Cardiac fibroblast (primary cell): ENCODE measurements at places on chromosomes 16 and 17.

DNA sequence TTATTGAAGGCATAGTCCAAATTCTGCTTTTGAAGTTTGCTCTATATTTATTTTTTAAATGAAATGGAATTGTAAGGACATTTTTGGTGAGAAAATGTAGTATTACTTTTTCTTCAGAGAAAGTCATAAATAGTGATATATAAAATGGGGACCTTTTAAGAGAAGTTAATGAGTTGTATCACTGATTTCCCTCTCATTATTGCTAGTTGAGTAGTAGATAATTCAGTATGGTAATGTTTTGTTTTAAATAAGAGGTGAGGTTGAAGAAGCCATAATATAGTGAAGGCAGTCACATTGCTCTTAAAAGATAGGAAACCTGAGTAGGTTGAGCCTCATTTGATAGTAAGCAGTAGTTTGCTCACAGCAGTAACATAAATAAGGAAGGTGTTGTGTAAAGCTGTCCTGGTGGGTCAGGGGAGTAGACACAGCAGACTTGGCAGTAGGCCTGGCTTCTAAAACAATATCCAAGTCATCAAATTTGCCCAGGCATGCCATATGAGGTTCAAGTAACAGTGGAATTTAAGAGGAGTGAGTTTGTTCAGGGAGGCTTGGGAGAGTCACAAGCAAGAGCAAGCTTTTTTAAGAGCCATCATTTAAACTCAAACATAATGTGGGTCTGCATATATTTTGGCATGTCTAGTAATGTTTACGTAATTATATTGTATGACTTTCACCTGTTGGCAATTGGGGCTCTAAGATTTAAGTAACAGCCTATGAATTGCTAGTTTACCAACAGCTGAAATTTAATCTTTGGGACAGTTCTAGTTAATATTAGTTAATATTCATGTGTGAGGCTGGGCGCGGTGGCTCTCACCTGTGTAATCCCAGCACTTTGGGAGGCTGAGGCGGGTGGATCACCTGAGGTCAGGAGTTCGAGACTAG is 6.5 kb downstream of the NFATC3 start:
- DNase-seq, result peak; percentile 78

DNA sequence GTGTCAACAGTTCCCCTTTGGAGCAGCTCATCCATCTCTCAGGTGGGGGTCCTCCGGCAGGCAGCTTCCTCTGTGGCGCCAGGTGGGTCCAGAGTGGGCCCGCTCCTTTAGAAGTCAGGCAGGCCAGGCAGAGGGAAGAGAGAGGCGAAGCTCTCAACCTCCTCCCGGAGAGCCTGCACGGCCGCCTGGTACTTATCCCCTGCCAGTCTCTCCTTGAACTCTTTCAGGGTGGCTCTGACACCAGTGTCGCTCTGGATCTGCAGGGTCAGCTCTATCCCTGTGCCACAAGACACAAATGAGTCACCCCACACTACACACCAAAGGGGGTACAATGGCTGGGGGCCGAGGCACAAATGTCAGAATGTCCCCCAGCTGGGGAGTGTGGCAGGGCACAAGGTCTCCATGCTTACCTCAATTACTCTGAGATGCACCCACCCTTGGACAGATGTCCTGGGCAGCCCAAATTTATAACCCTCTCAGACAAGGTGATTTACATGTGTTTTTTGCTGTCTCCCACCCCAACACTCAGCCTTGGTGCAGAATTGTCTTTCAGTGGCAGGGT is 13.6 kb downstream of the SMCR8 start:
- no peak for DNase-seq

- no peak for DNase-seq
These were observed 34.1 kb upstream of the MMP2 start for GRCh38 chr16:55444754-55445485.

DNA sequence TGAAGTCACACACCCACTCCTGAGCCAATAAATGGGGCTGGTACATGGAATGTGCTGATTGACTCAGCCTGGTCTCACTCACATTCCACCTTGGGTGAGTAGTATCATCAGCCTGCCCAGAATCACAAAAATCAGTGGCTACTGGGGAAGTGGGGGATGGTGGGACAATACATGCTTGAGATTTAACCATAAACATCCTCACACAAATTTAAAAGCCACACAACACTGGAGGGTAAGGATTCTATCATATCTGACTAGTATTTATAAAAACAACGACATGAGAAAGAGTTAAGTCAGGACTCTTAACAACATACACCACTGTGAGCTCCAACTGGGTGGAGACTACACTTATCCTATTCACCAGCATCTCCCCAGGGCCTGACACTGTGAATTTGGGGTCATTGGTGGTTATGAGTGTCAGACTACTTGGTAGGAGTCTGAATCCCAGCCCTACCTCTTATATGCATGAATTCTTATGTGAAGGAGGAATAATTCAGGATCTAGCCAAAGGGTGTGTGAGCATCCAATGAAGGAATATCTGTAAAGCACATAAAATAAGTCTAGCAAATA is 26.0 kb upstream of the IRX6 start:
- DNase-seq, result no peak

GRCh38 chr17:11438673-11439072 is 159.6 kb upstream of the DNAH9 start:
- DNase-seq, result no peak

DNA sequence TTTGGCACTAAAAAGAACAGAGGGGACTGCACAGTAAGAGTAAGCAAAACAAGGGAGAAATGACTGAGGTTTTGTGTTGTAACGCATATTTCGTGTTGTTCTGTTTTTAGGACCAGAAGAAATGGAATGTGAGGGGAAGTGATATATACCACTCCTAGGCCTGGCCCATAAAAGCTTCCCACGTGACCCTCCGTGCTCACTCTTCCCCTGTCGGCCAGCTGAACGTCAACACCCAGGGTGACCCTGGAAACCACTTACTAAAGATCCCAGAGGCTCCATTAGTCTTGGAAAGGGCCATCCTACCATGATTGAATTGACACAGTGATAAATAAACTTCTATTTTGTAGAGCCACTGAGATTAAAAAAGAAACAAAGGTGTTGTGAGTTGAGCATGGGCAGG is 79.8 kb downstream of the HELZ start:
- no peak for DNase-seq

- no peak for DNase-seq
These were observed 95.9 kb downstream of the HIC1 start for GRCh38 chr17:2150806-2151205.

DNA sequence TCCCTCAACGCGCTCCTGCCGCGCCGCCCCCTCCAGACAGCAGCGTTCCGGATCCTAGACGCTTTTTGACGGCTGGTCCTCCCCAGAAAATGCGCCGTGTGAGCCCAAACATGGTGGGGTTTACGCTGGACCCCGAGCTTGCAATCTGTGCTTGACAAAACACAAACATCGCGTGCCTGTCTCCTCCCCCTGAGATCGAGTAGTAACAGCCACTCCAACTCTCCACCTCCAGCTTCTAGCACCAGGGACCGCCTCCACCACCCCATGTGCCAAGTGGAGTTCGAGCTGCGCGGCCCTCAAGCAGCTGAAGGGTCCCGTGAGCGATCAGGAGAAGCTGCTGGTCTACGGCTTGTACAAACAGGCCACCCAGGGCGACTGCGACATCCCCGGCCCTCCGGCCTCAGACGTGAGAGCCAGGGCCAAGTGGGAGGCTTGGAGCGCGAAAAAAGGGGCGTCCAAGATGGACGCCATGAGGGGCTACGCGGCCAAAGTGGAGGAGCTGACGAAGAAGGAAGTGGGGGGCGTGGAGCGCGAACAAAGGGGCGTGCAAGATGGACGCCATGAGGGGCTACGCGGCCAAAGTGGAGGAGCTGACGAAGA is 656 bp upstream of the GEMIN4 start:
- DNase-seq, result peak; percentile 65

DNA sequence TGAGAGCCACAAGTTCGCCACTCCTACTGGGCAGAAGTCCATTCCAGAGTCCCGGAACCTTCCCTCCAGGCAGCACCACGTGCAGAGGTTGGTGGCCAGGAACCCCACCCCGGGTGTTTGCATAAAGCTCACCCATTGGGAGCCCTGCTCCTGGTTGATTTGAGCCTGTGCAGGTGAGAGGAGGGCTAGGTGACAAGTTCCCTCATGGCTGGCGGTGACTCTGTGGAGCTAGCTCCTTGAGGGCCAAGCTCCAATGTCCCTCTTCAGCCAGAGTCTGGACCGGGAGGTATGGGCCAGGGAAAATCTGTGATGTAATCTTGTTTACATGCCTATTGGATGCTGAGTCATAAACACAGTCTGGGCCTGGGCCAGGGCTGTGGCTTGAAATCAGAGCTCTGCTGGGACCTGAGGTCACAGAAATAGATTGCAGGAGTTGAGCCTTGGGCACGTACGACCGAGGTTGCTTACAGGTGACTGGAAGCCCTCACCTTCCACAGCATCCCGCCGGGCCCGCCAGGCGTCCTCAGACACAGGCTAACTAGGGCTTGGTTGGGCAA is 118.9 kb downstream of the AATF start:
- DNase-seq, result peak; percentile 85

DNA sequence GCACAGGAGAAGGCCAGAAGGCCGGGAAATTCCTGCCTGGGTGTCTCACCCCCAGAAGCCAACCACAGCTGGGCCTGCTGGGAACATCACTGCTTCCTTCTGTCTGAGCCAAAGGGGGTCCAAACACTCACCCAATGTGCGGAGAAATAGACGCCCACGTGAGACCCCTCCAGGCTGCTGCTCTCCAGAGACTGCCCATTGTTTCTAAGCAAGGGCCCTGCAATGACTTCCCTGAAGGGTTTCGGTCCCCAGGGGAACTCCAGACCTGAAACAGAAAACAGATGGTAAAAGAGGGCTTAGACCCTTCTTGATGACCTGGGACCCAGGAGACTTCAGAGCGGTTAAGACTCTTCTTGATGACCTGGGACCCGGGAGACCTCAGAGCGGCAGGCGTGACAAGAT is 41.3 kb downstream of the MRM3 start:
- no peak for DNase-seq

DNA sequence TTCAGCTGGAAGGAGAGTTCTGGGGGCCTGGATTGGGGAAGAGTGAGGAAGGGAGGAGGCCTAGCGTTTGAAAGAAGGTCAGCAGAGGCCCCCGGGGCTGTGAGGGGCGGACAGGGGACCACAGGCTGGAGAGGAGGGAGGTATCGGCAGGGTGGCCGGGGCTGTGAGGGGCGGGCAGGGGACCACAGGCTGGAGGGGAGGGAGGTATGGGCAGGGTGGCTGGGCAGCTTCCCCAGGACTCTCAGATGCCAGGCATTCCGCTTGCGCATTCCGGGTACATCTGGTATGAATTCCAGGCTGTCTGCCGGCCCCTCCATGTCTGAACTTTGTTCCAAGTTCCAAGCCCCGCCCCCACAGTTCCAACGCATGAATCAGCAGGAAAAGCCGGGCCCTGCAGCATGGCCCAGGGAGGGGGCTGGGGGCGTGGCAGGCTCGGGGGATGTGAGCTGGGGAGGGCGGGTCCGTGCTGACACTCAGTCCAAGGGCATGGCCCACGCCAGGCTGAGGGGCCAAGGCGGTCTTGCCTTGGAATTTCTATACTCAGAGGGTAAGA is 4.3 kb upstream of the TLCD2 start:
- peak; percentile 99 for DNase-seq

DNA sequence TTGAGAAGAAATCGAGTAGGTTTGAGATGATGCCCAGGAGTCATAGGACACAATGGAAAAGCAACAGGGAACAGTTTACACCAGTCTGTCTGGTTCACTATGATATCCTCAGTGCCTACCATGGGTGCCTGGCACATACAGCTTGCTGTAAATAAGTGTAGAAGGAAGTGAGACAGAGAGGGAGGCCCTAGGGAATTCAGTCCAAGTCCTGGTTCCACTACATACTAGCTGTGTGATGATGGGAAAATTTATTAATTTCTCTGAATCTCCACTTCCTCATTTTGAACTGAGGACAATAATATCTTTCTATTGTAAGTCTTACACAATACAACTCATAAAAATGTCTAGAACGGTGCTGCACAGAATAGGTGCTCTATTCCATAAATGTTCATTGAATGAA is 53.3 kb upstream of the LYRM9 start:
- DNase-seq, result no peak

DNA sequence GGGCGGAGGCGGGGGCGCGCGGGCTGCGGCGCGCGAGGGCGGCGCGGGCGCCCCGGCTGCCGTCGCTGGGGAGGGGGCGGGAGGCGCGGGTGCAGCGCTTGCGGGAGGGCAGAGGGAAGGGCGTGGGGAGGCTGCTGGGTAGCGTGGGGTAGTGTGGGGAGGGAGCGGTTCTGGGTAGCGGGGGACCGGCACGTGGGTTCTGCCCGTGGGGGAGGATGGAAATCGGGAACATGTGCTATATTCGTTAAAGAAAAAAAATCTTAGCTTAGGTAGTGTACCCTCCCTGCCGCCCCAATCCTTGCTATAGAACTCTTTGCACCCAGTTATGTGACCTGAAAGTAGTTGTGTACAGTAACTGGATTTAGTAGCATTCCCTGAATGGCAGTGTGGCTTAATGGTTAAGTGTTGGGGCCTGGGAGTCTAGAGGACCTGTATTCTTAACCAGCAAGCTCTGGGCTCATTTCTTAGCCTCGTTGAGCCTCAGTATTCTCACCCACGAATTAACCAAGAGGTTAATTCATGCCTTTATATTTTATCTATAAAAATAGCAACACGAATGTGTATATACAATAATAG is 646 bp downstream of the RABEP1 start:
- peak; percentile 17 for DNase-seq

DNA sequence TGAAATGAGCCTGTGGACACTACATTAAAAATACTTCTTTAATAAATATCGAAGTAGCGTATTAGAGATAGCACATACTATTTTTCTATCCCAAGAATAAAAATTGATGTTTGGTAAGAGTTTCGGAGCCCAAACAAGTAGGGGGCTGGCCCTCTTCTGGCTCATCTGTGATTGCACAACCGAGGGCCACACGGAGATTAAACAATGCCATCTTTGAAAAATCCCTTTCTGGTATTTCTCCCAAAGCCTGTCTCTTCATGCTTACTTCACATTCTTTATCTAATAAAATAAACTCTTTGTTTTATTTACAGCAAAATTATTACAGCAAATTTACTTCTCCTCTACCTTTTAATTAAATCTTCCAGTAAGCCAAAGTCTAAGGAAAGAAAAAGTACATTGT is 9.6 kb upstream of the MYH11 start:
- DNase-seq, result no peak

- no peak for DNase-seq
These were observed 1095.4 kb upstream of the EEF2KMT start for GRCh38 chr16:6192984-6193383.

GRCh38 chr16:66409156-66409555 is 17.9 kb upstream of the BEAN1 start:
- peak; percentile 72 for DNase-seq

GRCh38 chr16:4018391-4018790 is 97.9 kb downstream of the ADCY9 start:
- peak; percentile 30 for DNase-seq

GRCh38 chr16:15466886-15467781 is 32.7 kb downstream of the BMERB1 start:
- DNase-seq, result peak; percentile 38
